NCI-H1048 (cell line): ENCODE measurements at places on chromosomes 11 and 22.

GRCh38 chr11:69910519-69911309 lies 91.5 kb upstream of the FGF3 start:
- no peak for DNase-seq

DNA sequence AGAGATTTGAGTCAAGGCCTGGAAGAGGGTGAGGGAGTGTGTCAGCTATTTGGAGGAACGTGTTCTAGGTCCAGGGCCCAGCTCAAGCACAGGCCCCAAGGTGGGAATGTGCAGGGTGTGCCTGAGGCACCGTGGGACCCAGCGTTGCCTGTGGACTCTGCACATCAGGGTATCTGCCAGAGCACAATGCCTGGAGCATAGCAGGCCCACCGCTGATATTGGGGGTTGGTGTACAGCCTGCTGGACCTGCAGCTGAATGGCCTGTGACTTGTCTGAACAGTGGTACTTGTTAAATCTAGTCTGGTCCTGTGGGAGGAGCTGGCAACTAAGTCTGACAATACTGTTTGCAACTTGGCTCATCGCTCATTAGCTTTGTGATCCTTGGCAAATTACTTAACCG lies 131.7 kb downstream of the GRIK4 start:
- DNase-seq: no peak

DNA sequence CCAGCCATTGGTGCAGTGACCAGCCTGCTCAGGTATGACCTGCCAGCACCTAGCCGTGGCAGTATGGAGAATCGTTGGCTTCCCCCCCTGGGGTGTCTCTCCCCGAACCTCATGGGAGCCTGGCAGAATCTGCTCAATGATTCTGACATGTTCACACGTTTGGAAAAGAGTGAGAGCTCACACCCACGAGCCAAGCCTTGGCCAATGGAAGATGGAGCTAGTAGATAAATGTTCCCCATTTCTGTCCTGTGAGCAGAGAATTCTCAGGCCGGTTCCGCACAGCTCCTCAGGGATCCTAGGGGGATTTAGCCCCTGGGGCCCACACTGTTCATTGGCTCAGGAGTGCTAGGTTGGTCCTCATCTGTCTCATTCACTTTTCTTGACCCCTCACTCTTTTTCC lies 128.4 kb downstream of the RCN1 start:
- DNase-seq: no peak

DNA sequence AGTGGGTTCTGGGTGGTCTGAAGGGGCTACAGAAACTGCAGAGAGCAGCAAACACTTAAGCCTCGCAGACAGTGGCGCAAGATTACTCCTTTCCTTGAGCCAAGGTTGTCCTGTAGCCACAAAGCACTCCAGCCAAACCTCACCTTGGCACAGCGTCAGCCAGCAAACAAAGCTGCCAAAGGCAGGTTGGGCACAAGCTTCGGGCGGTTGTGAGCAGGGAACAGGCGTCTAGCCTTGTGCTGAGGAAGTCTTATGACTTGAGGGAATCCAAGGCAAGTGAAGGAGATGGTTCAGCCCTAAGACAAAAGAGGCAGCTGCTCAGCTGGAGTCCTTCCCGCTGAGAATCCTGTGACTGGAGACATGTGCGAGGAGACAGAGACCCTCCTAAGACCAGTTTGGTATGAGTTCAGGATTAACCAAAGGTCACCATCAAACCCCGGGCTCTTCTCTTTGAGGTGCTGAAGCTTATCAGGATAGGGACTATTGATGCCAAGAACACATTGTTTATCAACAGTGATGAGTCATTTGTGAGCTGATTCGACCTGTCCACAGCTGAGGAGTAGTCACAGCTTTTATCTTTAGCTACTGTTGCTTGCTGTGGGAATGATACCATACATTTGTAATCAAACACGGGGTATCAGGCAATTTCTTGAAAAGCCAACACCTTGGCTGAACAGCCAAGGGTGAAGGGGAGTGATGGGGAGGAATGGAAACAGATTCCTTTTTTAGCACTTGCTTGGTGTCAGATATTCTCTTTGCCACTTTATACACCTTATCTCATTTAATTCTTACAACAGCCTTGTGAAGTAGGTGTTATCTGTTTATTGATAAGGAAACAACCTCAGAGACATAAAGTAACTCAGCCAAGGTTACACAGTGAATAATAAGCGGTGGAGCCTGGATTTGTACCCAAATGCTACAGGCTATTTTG lies 4.6 kb downstream of the ADM start:
- no peak for DNase-seq

- no peak for DNase-seq
These were observed 43.7 kb downstream of the KREMEN1 start for GRCh38 chr22:29116397-29117123.
